SK-N-DZ (cell line): ENCODE measurements at places on chromosomes 6 and 20.

GRCh38 chr6:119979862-119980261, 630.3 kb upstream of the MAN1A1 start:
- no peak for DNase-seq

- no peak for DNase-seq
Observed at GRCh38 chr6:131262060-131262459, 126.8 kb downstream of the AKAP7 start.

DNA sequence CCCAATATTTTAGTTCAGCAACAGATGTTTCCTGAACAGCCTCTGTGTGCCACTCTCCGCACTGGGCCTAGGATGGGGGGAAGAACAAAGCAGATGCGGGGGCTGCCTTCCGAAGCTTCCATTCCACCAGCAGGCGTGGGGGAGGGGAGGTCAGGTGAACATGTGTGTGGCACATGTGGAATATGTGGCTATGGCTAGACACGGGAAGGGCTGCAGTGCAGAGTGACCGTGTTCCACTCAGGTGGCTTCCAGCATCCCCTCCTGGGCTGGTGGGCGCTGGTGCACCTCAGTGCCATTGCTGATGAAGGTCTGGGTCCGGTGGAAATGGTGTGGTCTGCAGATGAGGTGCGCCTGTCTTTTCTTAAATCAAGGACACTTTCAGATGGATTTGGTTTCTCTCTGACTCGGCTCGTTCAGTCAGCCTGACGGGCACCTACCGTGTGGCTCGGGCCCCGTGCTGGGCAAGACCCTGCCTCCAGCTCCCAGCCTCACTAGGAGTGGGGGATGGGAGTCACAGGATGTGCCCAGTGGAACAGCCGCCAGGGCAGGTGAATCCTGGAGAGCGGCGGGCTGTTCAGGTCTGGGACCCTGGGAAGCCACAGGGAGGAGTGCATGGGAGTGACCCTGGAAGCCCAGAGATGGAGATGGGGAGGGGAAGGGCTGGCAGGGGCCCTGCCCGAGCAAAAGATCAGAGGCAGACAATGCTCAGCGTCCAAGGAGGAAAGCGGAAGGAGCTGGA, 111.0 kb downstream of the SYCP2 start:
- DNase-seq = no peak

- peak; percentile 21 for DNase-seq
Observed at GRCh38 chr6:27582928-27583725, 110.2 kb upstream of the ZNF184 start.

DNA sequence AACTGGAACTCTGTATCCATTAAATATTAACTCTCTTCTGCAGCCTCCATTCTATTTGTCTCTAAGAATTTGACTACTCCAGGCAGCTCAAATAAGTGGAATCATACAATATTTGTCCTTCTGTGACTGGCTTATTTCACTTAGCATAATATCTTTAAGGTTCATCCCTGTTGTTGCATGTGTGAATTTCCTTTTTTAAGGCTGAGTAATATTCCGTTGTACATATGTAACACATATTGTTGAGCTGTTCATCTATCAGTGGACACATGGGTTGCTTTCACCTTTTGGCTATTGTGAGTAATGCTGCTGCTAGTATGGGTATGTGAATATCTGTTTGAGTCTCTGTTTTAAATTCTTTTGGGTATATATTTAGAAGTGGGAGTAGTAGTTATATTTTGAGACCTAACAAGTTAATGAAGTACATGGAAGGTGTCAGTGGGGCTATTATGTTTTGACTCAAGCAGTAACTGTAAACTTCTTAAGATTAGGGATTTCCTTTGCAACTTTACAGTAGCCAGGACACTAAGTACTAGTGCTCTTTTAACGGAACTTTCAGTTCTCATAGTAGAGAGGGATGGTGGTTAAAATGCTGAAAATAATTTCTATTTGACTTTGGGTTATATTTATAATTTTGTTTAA, 29.7 kb upstream of the TMEM217 start:
- no peak for DNase-seq

GRCh38 chr6:145891126-145891525, 73.0 kb downstream of the SHPRH start:
- DNase-seq = no peak

GRCh38 chr6:44265007-44265721, at the start of gene NFKBIE:
TSS of gene NFKBIE (minus strand) at chr6:44265551. CDS start at chr6:44265346, 205 bp downstream.
- DNase-seq = peak; percentile 77

GRCh38 chr6:105898286-105898685, 187.8 kb upstream of the PRDM1 start:
- DNase-seq = no peak

- DNase-seq = peak; percentile 62
Observed at GRCh38 chr20:32506721-32507120, 78.4 kb downstream of the NOL4L start.

DNA sequence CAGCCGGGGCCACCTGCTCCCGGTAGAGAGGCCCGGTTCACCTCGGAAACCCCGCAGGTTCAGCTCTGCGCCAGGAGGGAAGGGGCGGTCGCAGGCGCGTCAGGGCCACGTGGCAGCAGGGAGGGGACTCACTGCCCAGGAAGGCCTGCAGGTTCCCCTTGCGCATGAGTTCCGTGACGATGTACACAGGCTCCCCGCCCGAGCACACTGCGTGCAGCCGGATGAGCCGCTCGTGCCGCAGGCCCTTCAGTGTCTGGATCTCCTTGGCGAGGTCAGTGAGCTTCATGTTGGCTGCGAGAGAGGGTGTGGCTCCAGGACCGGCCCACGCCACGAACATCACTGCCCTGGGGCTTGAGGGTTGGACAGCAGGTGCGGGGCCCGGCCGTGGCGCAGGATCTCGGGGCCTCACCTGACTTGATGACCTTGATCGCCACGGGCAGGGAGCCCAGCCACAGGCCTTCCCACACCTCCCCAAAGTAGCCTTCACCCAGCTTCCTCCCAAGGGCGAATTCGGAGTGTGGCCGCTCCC, 4.9 kb upstream of the PTK6 start:
- no peak for DNase-seq

GRCh38 chr6:34656378-34657036, 40.1 kb downstream of the ILRUN start:
- peak; percentile 87 for DNase-seq

- DNase-seq = no peak
Observed at GRCh38 chr6:5976811-5977210, 29.9 kb downstream of the NRN1 start.

GRCh38 chr6:132612449-132613108, 11.5 kb downstream of the TAAR2 start:
- no peak for DNase-seq

DNA sequence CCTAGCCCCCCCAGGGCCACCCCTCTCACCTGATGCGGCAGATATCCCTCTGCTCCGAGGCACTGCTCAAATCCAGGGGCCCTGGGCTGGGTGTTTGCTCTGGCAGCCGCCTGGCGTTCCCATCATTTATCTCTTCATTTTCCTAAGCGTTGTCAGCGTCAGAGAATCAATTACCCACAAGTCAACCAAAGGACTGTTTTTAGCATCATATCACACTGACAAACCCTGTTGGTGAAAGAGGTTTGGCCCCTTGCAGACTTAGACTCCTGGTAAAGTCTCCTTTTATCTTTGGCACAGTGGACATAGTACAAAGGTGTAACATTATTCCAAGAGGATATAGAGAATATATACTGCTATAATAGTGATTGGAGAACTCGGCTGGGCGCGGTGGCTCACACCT, at the start of gene GHRH:
Gene GHRH, minus strand, starts transcription at position 101 of the 400 bp plus-strand sequence. CDS start 4,925 bp downstream, outside the sequence.
- no peak for DNase-seq

- DNase-seq = no peak
Observed at GRCh38 chr6:170344631-170345576, 38.3 kb downstream of the FAM120B start.

- DNase-seq = no peak
Observed at GRCh38 chr6:84007871-84008270, 25.7 kb upstream of the MRAP2 start.

GRCh38 chr20:1165521-1165920, 19.3 kb downstream of the TMEM74B start:
- no peak for DNase-seq

GRCh38 chr6:147192278-147192911, 11.8 kb upstream of the STXBP5 start:
- DNase-seq = no peak

- DNase-seq = no peak
Observed at GRCh38 chr20:63117151-63117550, 98.8 kb downstream of the YTHDF1 start.

DNA sequence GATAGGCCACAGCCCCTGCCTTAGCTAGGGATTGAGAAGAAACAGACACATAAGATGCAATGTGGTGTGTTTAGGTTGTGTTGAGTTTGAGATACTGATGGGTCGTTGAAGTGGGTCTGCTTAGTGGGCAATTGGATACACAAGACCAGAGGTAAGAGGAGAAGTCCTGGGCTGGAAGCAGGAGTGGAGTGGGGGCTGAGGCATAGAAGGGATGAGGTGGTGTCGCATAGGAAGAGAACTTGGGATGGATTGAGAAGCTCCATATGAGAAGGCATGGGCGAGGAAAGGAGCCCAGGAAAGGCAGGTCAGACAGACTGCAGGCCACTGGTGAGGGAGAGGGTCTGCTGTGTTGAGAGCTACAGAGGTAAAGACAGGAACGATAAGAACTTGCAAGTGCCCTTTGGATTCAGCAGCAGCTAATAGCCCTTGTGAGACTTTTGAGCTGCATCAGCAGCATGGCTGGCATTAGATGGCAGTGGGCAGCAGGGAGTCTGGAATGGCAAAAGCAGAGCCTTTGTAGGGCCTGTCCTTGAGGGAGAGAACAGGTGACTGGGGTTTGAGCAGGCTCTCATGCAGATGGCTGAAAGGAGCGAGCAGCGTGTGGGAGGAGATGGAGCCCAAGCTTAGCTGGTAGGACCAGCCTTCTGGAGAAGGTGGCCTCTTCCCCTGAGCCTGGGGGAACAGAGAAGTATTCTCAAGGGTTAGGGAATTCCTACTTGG, 33.2 kb downstream of the PLCG1 start:
- DNase-seq = no peak

GRCh38 chr6:155740781-155741399, 285.3 kb upstream of the NOX3 start:
- DNase-seq = no peak

- no peak for DNase-seq
Observed at GRCh38 chr6:170313716-170314295, 7.2 kb downstream of the FAM120B start.

DNA sequence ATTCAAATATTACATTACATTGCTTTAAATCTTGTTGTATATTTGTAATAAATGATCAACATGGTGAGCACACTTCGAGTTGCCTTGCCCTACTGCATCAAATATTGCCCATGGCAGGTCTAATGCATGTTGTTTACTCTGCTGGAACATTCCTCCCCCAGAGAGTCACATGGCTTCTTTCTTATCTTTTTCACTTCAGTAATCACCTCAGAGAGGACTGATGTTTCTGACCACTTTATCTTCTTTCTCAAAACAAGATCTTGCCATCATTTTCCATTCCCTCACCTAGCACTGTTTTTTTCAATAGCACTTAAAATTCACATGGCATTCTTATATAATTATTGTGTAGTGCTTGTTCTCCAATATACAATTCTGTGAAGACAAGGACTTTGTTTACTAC, 243.5 kb upstream of the THEMIS start:
- DNase-seq = no peak

GRCh38 chr6:6176127-6176526, 144.3 kb downstream of the F13A1 start:
- DNase-seq = no peak

GRCh38 chr20:8917084-8917483, 151.8 kb upstream of the PLCB4 start:
- no peak for DNase-seq

- no peak for DNase-seq
Observed at GRCh38 chr6:168666170-168666569, 225.2 kb downstream of the SMOC2 start.

GRCh38 chr6:154821099-154821498, 87.9 kb downstream of the SCAF8 start:
- no peak for DNase-seq

- DNase-seq = peak; percentile 70
Observed at GRCh38 chr6:113936093-113936934, 34.6 kb downstream of the HDAC2 start.

DNA sequence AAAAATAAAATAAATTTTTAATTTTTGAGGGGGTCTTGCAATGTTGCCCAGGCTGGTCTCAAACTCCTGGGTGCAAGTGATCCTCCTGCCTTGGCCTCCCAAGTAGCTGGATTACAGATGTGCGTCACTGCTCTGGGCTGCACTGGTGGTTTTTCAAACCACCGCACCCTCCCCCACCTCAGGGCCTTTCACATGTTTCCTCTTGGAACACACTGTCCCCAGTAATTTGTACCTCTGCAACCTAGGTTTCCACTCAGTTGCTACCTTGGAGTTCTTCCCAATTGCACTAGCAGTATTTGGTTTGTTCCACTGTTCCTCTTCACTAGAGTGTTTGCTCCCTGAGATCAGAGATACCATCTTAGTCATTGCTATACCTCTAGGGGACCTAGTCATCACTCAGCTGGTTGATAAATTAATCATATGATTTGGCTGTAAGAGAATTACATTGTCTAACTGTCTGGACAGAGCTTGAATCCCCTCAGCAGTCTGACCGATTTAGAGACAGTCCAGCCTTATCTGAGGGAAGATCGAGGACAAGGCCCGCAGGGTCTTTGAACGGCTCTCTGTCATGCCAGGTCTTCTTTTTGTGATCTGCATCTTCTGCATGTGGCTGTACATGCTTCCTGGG, 32.0 kb downstream of the CEP43 start:
- DNase-seq = peak; percentile 17

DNA sequence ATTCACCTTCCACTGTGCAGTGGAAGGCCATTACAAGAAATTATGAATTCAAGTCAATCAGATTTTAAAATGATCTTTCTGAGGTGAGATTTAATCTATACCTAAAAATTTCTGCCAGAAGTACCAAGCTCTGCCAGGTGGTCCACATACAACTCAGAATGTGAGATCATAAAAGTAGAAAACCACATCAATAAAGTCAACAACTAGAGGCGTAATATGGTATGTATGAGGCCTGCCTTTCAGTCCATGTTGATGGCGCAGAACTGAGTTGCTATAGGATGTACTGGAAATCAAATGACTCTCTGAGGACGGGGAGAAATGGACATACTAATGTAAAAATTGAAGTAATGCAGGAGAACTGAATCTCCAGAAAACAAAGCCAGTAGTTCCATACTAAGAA, 163.8 kb upstream of the FBXL4 start:
- DNase-seq = no peak

DNA sequence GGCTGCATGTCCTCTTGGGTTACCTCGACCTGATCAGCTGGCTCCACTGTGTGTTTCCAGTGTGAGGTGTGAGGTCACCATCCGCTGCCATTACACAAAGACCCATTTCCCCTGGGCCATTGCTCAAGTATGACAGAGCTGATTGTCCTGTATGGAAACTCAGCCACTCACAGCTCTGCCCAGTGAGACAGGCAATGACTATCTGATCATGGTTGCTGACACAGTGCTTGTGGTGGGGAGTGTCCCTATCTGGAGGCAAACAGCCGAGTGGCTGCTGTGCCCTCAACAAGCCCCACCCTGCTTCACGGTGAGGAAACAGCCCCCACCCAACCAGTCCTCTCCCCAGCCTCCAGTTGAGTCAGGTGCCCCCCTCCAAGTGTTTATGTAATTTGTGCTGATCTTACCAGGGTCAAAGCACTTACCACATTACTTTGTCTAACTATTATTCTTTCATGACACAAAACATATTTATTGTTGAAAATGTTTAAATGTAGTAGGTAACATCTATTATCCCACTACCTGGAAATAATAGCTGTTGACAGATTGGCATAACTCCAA, 11.7 kb upstream of the MAPK13 start:
- no peak for DNase-seq
